Hematopoietic multipotent progenitor cell treated with erythropoietin and hydrocortisone succinate and interleukin-3 and kit ligand, for 17 days (in vitro differentiated cells): ENCODE measurements at places on chromosomes 16 and 17.
A peak's percentile ranks its signal among the peaks of the same experiment; 100 is the strongest.

- no peak for DNase-seq
These were observed at the start of gene CEP295NL for GRCh38 chr17:78903101-78903779. Gene CEP295NL, minus strand, starts transcription at chr17:78903201. Its CDS starts 1,373 bp downstream, at chr17:78901828.

GRCh38 chr16:76729525-76729924 is 452.3 kb downstream of the CNTNAP4 start:
- DNase-seq, result no peak

- no peak for DNase-seq
These were observed 4.3 kb downstream of the SPATA2L start for GRCh38 chr16:89697161-89697615.

DNA sequence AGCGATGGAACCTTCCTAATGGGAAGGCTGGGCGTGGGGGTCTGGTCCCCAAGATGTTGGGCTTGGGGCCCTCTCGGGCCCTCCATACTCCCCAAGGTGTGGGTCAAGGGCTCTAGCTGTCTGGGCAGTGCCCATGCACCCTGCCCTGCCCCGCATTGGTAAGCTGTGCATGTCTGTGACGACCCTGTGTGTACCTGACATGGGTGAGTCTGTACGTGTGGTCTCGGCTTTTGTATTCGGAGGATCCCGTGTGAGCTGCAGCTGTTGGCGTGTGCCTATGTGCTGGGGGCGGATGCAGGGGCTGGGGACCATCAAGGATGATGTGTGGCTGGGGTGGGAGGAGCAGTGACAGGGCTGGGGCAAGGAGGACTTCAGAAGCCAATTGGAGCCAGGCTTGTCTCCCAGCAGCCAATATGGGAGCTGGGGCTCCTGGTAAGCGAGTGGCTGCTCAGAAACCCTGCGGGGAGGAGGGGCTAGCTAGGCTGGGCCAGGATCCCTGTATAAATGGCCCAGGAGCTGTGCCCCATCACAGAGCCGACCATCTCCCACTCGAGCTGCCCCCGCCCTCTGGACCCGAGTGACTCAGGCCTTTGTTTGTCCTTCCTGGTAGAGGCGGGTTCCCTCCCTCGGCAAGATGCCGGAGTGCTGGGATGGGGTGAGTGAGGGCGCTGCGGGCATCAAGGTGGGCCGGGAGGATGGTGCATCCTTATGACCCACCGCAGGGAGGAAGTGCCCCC is at the start of gene NDRG4:
NDRG4 (plus strand) TSS at position 529 of the 737 bp plus-strand sequence; CDS start at position 635, 106 bp downstream.
- no peak for DNase-seq

DNA sequence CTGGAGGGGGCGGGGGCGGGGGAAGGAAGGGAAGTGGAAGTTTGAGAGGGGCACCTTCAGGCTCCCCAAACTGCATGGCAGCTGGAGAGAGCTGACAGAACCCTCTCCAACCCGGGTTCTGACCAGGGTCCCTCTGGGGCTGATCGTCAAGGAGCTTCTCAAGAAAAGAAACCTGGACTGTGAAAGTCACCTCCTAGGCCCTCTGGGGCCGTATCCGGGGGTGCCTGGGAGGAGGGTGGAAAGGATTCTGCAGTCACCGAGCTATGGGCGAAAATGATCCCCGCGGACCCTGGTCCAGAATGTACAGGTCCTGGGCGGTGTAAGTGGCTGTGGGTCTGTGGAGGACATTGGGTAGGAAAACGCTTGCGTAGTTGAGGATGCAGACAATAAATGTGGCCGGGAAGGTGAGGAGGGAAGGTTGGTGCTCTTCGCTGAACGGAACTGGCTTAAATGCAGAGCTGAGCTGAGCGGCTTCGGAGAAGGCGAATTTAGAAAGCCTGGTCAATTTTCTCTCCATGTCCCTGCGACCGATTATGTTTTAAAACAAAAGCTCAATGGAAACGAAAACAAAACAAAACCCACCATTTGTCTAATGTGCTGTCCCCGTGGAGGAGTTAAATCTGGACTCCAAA is 3.6 kb upstream of the LHX1 start:
- no peak for DNase-seq

- DNase-seq, result no peak
These were observed 8.3 kb upstream of the CHD3 start for GRCh38 chr17:7880076-7880868.

DNA sequence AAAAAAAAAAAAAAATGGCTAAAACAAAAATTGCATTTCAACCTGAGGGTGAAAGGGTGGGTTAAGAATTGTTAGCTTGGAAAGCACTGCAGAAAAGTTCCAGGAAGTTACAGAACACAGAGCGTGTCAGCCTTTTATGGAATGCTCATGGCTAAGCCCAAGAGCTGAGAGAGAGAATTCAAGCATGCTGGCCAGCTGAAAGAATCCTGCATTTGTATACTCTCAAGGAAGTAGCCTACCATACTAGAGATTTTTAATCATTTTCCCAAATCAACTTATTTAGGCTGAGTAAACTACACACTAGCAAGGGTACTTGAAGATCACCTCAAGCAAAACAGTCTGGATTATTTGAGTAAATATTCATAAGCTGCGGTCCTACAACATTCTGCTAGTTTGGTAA is 153.9 kb downstream of the KCNJ2 start:
- no peak for DNase-seq

DNA sequence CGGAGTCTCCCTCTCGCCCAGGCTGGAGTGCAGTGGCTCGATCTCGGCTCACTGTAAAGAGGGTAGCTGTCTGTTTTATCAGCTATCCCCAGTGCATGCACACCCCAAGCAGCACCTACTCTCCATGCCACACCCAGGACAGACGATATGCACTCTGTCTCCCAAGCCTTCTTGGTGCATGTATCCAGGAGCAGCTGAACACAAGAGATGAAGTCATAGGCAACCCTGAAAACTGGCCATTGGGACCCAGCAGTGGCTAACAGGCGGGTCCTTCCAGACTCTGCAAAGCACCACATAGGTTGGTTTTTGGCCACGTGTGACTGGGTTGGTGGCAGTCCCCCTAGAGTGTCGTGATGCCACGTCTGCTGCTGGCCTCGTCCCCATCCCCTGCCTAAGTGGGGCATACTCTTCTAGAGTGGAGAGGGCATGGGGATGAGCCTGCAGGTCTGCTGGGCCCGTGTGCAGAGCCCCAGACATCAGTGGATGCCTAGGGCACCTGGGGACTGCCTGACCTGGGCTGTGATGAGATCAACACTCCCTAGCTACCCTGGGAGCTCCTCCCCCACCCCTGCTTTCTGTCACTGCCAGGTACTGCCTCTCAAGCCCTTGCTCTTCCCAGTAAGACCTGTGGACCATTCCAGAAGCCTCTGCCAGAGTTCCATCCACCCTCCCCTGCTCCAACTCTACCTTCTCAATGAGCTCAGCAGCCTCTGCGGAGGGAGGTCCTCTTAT is 9.3 kb downstream of the PDE6G start:
- peak; percentile 74 for DNase-seq

- DNase-seq, result no peak
These were observed 36.2 kb downstream of the SETD6 start for GRCh38 chr16:58551496-58551895.

GRCh38 chr16:10368969-10369551 is 16.8 kb upstream of the ATF7IP2 start:
- no peak for DNase-seq

- DNase-seq, result no peak
These were observed 11.0 kb downstream of the NATD1 start for GRCh38 chr17:21242026-21242697.

- no peak for DNase-seq
These were observed 399.4 kb downstream of the NPIPA7 start for GRCh38 chr16:16778332-16778731.

- DNase-seq, result no peak
These were observed 4.3 kb upstream of the MYL4 start for GRCh38 chr17:47204722-47205418.

DNA sequence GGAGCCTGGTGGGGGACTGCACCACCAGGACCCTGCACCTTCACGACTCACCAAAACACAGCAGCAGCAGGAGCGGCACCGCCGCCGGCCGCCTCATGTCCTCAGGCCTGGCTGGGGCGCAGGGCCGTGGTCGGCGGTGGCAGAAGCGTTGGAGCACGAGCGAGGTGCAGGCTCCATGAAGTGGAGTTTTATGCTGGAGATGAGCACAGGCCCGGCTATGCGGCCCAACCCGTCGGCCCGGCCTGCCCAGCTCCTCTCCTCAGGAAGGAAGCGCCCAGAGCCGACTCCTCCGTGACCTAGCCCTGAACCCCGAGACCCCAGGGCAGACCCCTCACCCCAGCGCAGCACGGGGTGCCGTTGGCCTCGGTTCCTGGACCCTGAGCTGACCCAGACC is at the start of gene PRSS27:
PRSS27 (minus strand) TSS at position 161 of the 394 bp plus-strand sequence; CDS start at position 97, 64 bp downstream.
- DNase-seq, result no peak

GRCh38 chr16:89458551-89458950 is 31.8 kb downstream of the ANKRD11 start:
- DNase-seq, result no peak

GRCh38 chr17:46903762-46904672 is 18.9 kb upstream of the GOSR2 start:
- DNase-seq, result no peak

- DNase-seq, result no peak
These were observed 13.0 kb upstream of the USP10 start for GRCh38 chr16:84686707-84687298.

- no peak for DNase-seq
These were observed 483.0 kb downstream of the TMEM114 start for GRCh38 chr16:8107296-8107695.

DNA sequence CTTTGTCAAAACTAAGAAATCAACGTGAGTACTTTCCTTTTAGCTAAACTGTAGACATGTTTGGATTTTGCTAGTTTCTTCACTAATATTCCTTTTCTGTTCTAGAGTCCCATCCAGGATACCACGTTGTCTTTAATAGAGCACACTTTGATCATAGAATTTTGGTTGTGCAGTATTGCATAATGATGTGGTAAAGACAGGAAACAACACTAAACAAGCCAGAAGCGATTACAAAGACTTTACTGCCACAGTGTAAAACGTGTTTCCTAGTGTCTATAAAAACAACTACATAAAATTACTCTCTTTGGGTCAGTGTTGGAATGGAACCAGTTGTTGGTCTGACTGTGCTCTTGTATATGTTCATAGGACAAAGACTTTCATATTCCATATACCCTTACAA is 19.3 kb downstream of the SHISA9 start:
- no peak for DNase-seq

- no peak for DNase-seq
These were observed 11.7 kb upstream of the ST6GALNAC2 start for GRCh38 chr17:76597156-76598003.

- no peak for DNase-seq
These were observed 6.2 kb upstream of the TMEM235 start for GRCh38 chr17:78225088-78225865.
